ENCODE measurements at places on chromosomes 11 and 22. TPM values are rescaled to one million over a fixed set of nuclear protein-coding genes. Genes with fewer than 3 reads are reported as not detected.

CYP2R1 gene
- 12.9 TPM for total RNA-seq

JHY gene
- total RNA-seq: 3.5 TPM

OR8G1 gene
- total RNA-seq: not detected

ROBO4 gene
- total RNA-seq: not detected

RAB3IL1 gene
- 15.1 TPM for total RNA-seq

TMEM191B gene
- total RNA-seq: 0.96 TPM

CLDN5 gene
- total RNA-seq: not detected

LYVE1 gene
- 0.84 TPM for total RNA-seq

PRDM10 gene
- 1.4 TPM for total RNA-seq

CFL1 gene
- total RNA-seq: 1,820 TPM

TMEM191C gene
- 1.2 TPM for total RNA-seq

SLC22A9 gene
- total RNA-seq: not detected

KIF18A gene
- 14.2 TPM for total RNA-seq

SPTBN2 gene
- 10.3 TPM for total RNA-seq

PEX16 gene
- total RNA-seq: 20.1 TPM

SPON1 gene
- total RNA-seq: not detected

SPDYC gene
- not detected for total RNA-seq

TPCN2 gene
- total RNA-seq: 10.1 TPM

KCNK4 gene
- total RNA-seq: not detected

SAA2 gene
- not detected for total RNA-seq

OTOG gene
- total RNA-seq: not detected

RASSF7 gene
- 52.4 TPM for total RNA-seq

INS gene
- not detected for total RNA-seq

PRR14L gene
- 5.4 TPM for total RNA-seq

TEX54 gene
- not detected for total RNA-seq

THRSP gene
- total RNA-seq: not detected

CHRM1 gene
- 0.06 TPM for total RNA-seq

SLC22A25 gene
- total RNA-seq: not detected

GAB4 gene
- total RNA-seq: not detected

MMP27 gene
- total RNA-seq: not detected

FADS1 gene
- 150 TPM for total RNA-seq

TRIM49 gene
- total RNA-seq: not detected

TSPO gene
- total RNA-seq: 231 TPM

DNAJB7 gene
- not detected for total RNA-seq

TMPRSS13 gene
- total RNA-seq: not detected

SAA4 gene
- not detected for total RNA-seq

CDC42BPG gene
- total RNA-seq: 1.7 TPM

SERPING1 gene
- total RNA-seq: 1.2 TPM

GUCY1A2 gene
- 0.02 TPM for total RNA-seq

LRRC75B gene
- total RNA-seq: 8.5 TPM

LRRC10B gene
- total RNA-seq: 0.17 TPM

SLC22A6 gene
- not detected for total RNA-seq

KCNK7 gene
- total RNA-seq: 0.29 TPM

YPEL1 gene
- total RNA-seq: 0.30 TPM

PATE3 gene
- total RNA-seq: not detected

OR51B4 gene
- total RNA-seq: not detected

CHRNA10 gene
- total RNA-seq: 1.7 TPM

HEPN1 gene
- total RNA-seq: not detected
